Activated T-cell treated with anti-CD3 and anti-CD28 coated beads, Interleukin-2, amount 50 U/mL, for 4 hours (primary cell): ENCODE measurements at places on chromosomes 6 and 20. TPM values are rescaled to one million over a fixed set of nuclear protein-coding genes. Genes with fewer than 3 reads are reported as not detected.

DNA sequence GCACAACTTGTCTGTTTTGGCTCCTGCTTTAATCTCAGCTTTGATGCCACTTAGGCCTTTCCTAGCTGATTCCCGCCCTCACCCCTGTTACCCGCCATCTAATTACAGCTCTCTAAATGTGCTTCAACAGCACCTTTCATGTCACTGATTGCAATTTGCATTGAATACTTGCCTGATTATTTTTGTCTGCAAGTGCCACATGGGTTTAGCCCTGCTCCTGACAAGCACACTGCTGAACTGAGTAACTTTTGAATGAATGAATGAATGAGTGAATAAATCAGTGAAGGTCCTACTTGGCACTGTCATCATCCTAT, 591 bp upstream of the DCBLD1 start:
- no peak for DNase-seq

- DNase-seq: no peak
Observed at GRCh38 chr6:101125380-101125971, 244.3 kb upstream of the ASCC3 start.

The LY6G6C gene
- not detected for total RNA-seq

The MBOAT1 gene
- total RNA-seq: 5.1 TPM

The HLA-DOA gene
- total RNA-seq: 2.1 TPM

The PAK5 gene
- total RNA-seq: not detected
